ENCODE measurements at places on chromosomes 1 and 21.

GRCh38 chr1:65429806-65430205, 9.3 kb downstream of the LEPR start:
- peak; percentile 89 for DNase-seq

DNA sequence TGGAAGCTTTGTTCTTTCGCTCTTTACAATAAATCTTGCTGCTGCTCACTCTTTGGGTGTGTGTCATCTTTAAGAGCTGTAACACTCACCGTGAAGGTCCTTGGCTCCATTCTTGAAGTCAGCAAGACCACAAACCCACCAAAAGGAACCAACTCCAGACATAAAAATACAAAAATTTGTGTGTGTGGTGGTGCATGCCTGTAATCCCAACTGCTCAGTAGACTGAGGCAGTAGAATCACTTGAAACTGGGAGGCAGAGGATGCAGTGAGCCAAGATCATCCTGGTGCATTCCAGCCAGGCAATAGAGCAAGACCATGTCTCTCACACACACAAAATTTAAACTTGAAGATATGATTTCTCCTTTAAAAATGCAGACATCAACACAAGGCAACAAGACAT, 1431.7 kb upstream of the B3GALT2 start:
- DNase-seq, result no peak

- DNase-seq, result no peak
Measured at GRCh38 chr1:163523375-163524029, 201.7 kb downstream of the NUF2 start.

DNA sequence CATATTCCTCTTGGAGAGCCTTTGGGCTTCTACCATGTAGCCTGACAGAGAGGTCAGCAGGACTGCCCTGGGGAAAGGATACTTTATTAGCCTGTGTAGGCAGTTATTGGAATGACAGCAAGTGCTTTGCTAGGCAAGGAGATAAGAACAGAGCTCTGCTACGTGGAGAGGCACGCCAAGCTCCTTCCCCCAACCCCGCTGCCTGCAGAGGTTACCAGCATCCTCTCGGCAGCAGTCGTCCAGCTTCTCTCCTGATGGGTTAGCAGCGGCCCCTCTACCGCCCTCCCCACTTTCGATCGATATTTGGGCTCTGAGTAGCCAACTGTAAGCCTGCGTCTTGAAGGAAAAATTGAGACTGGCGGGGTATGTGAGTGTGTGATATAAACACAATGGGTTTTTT, 122.3 kb downstream of the DHRS3 start:
- no peak for DNase-seq

DNA sequence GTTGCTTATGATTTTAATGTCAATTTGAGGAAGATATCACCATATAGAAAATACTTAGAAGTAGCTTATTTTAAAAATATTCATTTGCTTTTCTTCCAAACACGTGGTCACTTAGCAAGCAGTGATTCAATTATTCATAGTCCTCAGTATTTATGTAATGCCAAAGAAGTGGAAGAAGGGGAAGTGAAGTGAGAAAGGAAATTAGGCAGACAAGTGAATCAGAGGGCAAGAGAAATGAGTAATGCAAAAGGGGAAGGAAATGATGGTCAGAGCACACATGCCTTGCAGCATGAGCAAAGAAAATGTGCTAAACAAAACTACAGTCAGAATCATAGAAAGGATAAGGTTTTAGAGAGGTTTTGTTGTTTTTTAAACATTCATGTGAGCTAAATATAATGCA, 31.8 kb downstream of the SDCCAG8 start:
- peak; percentile 88 for DNase-seq

- no peak for DNase-seq
Measured at GRCh38 chr1:183372586-183373230, 45.5 kb downstream of the NMNAT2 start.

DNA sequence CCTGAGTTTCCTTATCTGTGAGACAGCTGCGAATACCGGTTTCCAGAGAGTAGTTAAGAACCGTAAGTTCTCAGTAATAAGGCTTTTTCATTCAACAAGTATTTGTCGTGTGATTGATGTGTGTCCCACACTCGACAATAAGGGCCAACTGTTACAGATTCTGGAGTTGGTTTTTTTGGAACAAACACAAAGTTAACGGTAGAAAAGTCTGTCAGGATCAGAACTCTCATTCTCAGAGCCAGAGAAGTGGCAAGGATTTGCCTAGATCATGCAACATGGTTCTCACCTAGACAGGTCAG, 837 bp downstream of the NUDC start:
- no peak for DNase-seq

- peak; percentile 85 for DNase-seq
Measured at GRCh38 chr1:19476450-19477190, 8.7 kb downstream of the CAPZB start.

GRCh38 chr1:66336641-66336990, 197.3 kb upstream of the SGIP1 start:
- no peak for DNase-seq

DNA sequence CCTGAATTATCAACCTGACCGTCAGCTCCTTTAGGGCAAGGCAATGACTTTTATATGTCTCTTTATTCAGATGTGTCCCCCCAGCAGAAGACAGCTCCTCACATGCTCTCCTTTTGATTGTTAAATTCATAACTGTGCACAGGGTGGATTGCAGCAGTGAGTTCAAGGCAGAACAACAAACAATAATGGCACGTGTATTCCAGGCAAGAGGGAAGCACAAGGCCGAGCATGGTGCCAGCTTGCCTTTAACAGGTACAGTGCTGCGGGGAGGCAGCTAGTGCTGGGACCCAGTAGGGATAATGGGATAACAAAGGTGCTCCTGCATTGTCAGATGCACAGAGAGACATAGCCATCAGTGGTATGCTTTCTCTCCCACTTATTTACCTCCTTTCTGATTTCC, 248.4 kb downstream of the RHOU start:
- DNase-seq, result no peak

GRCh38 chr1:89198081-89198480, 661 bp downstream of the GBP4 start:
- DNase-seq, result no peak

GRCh38 chr1:196372896-196373536, 235.2 kb downstream of the KCNT2 start:
- peak; percentile 69 for DNase-seq

- no peak for DNase-seq
Measured at GRCh38 chr1:117662667-117663066, 56.8 kb downstream of the TENT5C start.

DNA sequence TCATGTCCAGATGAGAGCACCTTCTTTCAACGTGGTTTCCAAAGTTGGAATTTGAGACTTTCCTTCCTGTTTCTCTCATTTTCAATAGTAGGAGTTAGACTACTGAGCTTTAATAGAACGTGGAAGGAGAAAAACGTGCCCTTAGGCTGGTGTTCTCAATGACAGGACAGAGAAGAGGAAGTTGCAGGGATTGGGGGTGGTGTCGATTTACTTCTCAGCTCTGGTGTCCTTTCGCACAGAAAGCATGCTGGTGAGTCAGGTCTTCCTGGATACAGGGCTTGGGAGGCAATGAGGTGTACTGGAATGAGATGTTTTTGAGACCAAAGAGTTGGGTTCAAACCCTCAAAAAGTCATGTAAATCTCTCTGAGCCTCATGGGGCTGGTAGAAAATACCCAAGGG, 67.1 kb downstream of the HIVEP3 start:
- peak; percentile 88 for DNase-seq

GRCh38 chr1:60637651-60638050, 444.7 kb upstream of the NFIA start:
- peak; percentile 12 for DNase-seq

GRCh38 chr21:27653481-27653880, 686.6 kb upstream of the ADAMTS5 start:
- DNase-seq, result no peak

- DNase-seq, result no peak
Measured at GRCh38 chr21:21397464-21397863, 399.3 kb downstream of the NCAM2 start.

- no peak for DNase-seq
Measured at GRCh38 chr1:225114354-225114990, 185.0 kb downstream of the DNAH14 start.

GRCh38 chr1:161736335-161736969, 13.1 kb upstream of the DUSP12 start:
- DNase-seq, result no peak

DNA sequence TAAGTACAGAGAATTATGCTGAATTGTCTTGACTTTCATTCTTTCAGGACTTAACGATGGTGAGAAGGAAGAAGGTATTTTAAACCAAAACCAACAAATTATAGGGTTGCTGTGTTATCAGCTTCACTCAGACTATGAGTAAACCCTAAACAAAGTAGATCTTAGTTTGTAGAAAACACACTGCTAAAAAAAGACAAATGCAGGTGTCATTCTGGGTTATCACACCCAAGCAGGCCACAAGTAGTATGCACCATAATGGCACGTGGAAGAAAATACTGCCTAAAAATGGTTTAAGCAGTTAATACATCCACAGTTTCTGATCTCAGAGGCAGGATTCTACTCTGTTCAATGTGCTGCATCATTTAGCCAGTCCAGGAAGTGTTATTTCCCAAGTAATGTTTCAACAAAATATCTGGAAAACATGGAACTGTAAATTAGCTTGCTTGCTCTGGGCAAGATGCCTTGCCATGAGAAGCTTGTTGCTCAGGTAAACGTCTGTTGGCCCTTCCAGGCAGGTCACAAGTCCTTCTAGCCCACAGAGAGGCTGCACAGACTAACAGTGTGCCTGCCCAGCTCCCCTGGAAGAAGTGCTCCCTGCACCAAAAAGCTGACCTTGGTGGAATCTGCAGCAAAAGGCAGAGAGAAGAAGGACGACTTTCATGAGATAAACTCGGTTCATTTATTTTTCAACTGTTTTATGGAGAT, 4.1 kb downstream of the DIPK1A start:
- no peak for DNase-seq

- DNase-seq, result no peak
Measured at GRCh38 chr1:45134461-45134873, 71.9 kb downstream of the ZSWIM5 start.

GRCh38 chr1:115077286-115077983, 11.9 kb downstream of the TSPAN2 start:
- DNase-seq, result no peak

DNA sequence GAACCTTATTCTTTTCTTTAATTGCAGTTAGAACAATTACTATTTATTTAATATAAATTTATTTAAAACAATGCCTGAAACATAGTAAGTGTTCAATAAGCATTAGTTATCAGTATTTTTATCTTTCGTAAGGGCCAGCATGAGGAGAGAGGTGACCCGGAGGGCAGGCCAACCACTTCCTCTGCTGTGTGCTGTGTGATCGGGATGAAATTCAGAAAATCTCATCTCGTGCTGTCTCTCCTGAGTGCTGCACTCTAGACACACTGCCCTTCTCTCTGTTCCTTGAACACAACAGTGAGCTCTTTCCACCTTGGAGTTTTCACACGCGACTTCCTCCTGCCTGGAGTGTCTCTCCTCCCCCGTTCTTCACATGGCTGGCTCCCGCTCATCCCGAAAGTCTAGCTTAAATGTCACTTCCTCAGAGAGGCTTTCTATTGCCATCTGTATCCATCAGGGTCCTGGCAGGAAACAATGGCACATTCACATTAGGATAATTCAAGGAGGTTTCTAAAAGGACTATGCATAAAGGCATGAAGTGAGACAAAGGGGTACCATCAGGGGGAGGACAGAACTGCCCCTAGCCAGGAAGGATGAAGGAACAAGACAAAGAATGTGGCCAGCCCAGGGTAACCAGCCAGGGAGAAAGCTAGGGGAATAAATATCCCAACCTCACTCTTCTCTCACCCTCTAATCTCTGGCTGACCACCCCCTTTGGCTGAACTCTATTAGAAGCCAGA, 142.6 kb upstream of the GJB5 start:
- no peak for DNase-seq

DNA sequence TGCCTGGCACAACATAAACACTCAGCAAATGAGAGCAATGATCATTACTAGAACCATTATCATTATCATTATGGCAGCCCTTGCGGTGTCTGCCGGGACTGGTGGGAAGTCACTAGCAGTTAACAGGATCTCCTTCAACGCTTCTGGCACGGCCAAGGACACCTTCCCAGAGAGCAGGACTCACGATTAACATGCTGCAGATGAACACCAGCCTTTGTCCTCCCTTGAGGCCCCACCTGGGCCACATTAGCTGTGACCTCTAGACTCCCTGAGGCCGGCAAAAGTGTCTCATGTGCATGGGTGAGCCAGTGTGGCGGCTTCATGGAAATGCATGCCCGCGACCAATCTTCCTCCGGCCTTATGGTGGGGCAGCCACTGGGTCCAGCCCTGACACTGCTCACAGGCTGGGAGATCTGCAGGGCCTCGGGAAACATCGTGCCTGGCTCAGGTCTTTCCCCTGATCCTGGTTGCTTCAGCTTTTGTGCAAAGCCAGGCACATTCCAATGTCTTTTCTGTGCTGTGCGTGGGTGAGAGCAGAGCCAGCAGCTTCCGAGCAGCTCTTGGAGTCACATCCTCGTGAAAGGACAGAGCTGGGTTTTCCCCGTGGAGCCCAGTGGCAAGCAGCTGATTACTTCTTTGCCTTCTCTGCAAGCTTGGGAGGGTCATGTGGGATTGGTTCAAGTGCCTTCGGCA, 107.3 kb downstream of the HMGB4 start:
- peak; percentile 4 for DNase-seq

DNA sequence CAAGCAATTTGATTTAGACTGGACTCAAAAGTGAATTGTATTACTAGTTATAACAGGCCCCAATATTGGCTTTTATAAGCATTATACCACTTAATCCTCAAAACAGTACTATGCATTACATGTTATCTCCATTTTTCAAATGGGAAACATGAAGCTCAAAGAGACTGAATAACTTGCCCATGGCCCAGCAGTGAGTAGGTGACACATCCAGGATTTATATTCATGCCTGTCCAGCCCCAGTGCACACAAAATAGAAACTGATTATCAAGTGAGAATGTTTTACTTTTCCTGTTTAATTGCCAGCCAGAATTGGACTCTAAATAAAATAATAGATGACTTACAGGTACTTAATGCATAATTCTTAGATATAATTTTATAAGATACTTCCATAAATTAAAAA, 82.9 kb downstream of the NIBAN1 start:
- no peak for DNase-seq

DNA sequence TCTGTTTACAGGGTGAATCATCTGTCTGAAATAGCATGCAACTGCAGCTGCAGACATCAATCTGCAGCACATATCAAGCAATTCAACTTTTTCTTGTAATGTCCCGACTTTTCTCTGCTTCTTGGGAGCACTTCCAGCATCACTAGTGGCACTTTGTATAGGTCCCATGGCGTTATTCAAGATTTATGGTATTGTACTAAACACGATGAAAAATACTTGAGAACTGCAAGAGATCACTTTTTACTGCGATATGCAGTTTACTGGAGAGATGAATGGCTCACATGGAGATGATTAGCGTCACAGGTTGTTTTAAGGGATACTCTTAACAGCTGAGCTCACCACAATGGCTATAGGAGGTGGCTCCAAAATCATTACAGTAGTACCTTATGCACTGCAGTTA, 7.2 kb upstream of the SCMH1 start:
- DNase-seq, result no peak

DNA sequence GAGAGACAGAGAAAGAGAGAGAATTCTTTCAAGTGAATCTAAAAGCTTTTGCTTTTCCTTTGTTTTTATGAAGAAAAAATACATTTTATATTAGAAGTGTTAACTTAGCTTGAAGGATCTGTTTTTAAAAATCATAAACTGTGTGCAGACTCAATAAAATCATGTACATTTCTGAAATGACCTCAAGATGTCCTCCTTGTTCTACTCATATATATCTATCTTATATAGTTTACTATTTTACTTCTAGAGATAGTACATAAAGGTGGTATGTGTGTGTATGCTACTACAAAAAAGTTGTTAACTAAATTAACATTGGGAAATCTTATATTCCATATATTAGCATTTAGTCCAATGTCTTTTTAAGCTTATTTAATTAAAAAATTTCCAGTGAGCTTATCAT, 117.6 kb downstream of the PTPRC start:
- DNase-seq, result peak; percentile 62
